ENCODE measurements at places on chromosomes 2 and 18.

DNA sequence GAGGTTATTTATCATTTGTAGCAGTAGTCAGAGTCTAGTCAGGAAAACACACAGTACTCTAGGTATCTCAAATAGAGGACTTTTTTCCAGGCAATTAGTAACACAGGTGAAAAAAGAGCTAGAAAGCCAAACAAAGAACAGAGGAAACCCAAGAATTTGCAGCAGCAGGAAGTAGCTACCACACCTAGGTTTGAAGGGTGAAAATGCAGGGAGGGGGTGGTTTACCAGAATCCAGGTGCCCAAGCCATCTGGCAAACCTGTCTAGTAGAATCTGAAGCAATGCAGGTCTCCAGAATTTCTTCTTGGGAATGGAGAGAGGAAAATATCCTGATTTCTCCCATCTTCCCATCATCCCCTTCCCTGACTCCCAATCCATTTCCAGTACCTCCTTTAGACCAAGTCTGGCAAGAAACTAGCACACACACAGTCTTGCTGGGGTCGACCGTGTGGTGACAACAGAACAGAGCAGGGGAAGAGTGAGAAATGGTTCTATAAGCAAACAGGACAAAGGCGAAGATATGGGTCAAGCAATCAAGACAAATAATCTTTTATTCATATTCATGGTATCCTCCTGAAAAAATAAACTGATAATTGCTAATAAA lies 231.9 kb upstream of the MMADHC start:
- no peak for DNase-seq

GRCh38 chr18:12027046-12027445 lies 45.7 kb downstream of the IMPA2 start:
- DNase-seq = no peak

DNA sequence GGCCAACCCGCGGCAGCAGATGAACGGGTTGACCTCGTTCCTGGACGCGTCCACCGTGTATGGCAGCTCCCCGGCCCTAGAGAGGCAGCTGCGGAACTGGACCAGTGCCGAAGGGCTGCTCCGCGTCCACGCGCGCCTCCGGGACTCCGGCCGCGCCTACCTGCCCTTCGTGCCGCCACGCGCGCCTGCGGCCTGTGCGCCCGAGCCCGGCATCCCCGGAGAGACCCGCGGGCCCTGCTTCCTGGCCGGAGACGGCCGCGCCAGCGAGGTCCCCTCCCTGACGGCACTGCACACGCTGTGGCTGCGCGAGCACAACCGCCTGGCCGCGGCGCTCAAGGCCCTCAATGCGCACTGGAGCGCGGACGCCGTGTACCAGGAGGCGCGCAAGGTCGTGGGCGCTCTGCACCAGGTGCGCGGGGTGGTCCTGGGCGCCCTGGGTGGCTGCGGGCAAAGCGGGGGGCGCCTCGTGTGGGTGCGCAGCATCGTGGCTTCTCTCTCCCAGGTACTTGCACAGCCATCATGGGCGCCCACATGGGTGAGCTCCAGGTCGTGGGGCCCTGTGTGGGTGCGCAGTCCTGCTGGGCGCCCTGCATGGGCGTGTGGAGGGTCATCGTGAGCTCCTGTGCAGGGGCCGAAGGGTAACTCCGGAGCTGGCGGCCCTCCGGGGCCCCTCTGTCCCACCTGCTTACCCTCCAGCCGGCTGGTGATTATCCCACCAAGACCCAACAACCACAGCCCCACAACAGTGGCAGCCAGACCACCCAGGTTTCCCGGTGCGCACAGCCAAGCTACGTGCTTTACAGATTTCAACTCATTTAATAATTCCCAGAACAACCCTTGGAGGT lies 64.2 kb downstream of the TPO start:
- no peak for DNase-seq

DNA sequence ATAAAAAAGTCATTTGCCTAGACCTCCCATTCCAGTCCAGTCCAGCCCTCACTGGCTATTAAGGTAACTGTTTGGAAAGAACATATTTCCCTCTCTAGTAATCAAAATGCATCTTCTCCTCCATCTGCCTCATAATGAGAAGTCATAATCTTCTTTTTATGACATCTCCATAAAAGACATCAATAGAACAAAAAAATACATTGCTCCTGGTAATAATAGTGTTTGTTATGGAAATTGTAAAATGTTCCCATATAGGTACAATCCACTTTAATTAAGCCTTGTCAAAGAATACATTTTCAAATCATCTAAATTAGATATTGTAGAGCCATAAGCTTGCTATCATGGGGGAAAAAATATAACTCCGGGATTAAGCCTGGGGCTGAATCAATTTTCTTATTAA lies 461.6 kb downstream of the LRATD1 start:
- no peak for DNase-seq

GRCh38 chr2:115183144-115183543 lies 740.7 kb downstream of the DPP10 start:
- no peak for DNase-seq

DNA sequence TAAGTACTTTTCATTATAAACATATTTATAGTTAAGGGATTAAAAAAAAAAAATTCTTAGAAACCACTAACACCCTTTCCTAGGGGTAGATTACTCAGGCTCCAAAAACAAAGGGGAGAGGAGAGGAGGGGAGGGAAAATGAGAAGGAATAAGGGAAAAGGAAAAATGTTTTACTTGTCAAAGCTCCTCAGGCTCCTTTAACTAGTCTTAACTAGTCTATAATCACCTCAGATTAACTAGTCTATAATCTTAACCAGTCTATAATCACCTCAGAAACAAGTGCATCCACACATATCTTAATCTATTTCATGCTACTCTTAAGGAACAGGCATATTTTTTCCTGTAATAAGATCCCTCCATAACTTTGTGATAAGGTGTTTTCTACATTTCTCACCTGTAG lies 76.4 kb downstream of the KANSL1L start:
- DNase-seq = no peak

DNA sequence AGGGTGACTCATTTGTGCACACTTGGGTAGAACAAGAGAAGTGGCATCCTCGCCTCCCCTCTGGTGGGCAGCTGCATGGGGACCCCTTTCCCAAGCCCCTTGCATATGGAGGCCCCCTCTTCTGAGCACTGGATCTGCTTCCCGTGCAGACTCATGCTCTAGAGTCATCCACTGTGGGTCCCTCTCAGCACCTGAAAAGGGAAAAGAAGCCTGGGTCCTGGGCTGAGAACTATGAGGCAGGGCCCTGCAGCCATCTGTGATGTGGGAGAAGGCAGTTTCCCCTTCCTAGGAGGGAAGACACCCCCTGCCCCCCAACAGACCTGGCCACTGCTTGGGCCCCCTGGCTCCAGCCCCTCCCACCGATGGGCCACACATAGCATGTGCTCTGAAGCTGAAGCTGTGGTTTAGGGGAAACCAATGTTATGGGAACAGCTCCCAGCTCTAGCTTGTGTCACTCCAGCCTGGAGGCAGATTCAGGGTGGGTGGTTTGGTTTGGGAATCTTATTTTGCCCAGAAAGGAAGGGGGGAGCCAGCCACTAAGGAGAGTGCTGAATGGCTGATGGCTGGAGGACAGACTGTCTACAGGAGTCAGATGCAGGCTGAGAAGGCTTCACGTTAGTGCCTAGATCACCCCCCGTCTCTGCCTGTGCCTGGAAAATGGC lies 172.8 kb downstream of the GLI2 start:
- no peak for DNase-seq

DNA sequence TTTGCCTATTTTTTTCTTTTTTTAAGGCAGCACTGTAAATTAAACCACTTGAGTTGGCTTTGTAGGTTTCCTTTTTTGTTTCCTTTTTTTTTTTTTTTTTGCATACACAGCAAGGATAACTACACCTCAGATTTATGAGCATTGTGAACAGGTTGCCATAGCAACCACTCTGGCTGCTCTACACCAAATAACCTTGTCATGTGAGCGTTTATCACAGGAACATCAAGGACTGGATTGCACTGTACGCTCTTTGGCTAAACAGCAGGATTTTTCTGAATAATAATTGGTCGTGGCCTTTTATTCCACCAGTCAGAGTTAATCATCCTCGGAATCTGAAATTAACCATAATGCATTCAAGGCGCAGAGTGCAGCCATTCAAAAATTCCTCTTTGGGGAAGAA lies 199.1 kb upstream of the SLC14A2 start:
- no peak for DNase-seq

GRCh38 chr2:68287580-68288441 lies 31.9 kb downstream of the CNRIP1 start:
- DNase-seq = no peak

DNA sequence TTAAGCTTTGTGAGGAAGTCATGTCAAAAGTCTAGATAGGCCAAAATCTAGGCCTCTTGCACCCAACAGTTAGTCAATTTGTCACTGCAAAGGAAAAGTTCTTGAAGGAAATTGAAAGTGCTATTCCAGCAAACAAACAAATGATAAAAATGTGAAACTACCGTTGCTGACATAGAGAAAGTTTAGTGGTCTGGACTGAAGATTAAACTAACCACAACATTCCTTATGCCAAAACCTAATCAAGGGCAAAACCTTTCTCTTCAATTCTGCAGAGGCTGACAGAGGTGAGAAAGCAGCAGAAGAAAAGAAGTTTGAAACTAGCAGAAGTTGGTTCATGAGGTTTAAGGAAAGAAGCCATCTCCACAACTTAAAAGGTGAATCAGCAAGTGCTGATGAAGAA lies 44.0 kb upstream of the LRRTM4 start:
- no peak for DNase-seq

DNA sequence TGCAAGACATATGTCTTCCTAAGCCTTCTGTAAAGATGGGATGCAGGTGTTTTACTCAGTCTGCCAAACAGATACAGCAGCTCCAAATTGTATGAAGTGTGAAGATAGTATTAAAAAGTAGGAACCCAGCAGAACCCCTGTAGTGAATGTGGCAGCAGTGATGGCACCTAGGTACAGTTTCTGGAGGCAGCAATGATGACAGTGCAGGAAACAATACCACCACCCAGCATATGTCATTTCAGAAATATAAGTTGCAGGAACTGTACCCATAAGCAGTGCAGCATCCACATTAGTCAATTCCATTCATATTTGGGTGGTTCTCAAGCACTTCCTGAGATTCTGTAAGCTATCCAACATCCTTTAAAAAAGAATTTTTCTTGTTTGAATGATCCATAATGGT lies 46.7 kb upstream of the ATP5MC3 start:
- no peak for DNase-seq

- DNase-seq = no peak
Measured at GRCh38 chr2:239387811-239388210, 13.0 kb downstream of the HDAC4 start.

DNA sequence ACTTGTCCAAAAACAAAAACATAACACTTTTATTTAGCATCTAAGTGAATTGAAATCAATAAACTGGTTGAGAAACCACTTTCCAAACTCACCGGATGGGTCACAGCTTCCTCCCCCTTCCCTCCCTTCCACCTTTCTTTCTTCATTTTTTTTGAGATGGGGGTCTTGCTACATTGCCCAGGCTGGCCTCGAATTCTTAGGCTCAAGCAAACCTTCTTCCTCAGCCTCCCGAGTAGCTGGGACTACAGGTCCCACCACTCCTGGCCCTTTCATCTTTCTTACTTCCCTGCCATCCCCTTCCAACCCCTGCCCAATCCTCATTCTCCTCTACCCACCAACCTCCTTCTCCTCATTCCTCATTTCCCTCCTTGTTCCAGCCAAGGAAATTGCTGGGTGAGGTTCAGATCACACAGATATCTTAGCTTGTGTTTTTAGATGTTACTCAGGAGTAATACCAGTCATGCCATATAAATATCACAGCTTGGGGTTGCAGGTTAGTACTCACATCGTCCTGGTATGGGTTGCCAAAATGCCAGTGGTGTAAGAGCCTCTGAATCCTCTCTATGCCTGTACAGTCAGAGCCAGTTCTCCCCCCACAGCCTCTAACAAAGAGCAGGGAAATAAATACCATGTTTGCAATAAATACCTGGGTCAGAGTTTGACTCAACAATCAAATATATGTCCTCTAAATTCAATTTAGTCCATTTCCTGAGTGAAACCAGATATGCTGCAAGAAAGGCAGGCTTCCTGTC lies 132.7 kb upstream of the NDUFV2 start:
- DNase-seq = no peak

Data from stimulated activated CD8-positive, alpha-beta memory T cell treated with anti-CD3 and anti-CD28 coated beads, Interleukin-7, amount 100 ng/mL, for 1 hour (primary cell).